GM06990 (cell line): ENCODE measurements at places on chromosomes 2 and 18.

- DNase-seq, result no peak
Observed at GRCh38 chr2:202014318-202014717, 19.3 kb upstream of the FZD7 start.

DNA sequence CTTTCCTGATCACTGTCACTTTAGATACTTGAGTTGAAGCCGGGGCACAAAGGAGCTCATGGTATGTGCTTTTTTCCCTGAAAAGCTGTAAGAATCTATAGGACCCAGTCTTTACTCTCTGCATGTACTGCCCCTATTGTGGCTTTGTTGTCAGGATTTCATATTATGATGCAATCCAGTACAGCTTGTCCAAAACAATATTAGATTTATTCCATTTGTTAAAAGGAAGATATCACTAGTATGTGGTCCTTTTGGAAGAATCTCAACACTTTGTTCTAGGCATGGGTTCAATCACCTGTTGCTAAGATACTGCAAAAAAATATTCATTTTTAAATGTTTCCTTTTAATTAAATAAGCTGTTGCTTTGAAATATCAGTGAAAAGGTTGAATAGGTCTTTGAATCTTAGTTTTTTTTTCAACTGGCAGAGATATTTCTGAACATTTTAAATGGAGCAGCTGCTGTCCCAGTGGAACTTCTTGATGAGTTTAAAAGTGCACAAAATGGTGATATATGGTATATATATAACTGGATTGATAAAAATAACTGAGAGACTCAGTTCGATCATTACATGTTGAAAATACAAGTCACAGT, 256.6 kb upstream of the NT5C1B start:
- no peak for DNase-seq

- DNase-seq, result no peak
Observed at GRCh38 chr2:7279421-7279949, 362.3 kb downstream of the RNF144A start.

DNA sequence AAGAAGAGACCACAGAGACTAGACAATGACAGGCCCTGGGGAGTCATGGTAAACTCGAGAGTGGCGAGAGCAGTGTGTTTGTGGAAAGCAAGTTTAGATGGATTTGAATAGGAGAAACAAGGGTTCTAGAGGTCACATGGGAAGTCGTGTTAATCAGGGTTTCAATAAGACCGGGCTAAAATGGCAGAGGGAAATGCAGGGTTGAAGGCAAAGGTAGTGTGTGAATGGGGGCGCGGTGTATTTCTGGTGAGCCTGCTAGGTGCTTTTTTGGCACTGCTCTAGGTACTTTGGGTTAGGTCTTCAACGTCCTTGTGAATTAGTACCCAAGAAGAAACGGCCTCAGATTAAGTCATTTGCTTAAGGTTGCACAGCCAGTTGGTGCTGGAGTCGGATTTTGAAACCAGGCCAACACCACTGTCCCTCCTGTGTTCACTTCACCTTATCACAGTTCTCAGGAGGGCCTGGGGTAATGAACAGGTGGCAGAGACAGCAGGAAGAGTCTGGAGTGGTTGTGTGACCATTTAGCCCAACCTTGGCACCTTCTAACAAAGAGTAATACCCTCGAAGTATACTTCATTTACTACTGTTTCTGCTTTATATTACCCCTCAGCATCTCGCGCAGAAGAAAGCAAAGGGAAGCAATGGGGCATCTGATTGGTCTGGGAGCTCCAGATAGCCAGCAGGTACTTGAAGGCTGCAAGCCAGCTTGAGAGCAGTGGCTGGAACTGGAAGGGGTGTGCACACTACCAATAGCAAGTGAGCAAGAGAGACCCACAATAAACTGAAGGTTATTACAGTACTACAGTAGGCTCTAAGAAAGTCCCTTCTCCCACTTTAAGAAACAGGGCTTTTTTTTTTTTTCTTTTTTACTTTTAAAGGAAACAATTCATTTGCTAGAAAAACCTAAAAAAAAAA, 33.4 kb upstream of the GAREM2 start:
- no peak for DNase-seq

- peak; percentile 40 for DNase-seq
Observed at GRCh38 chr2:157150747-157151146, 106.8 kb upstream of the GALNT5 start.

DNA sequence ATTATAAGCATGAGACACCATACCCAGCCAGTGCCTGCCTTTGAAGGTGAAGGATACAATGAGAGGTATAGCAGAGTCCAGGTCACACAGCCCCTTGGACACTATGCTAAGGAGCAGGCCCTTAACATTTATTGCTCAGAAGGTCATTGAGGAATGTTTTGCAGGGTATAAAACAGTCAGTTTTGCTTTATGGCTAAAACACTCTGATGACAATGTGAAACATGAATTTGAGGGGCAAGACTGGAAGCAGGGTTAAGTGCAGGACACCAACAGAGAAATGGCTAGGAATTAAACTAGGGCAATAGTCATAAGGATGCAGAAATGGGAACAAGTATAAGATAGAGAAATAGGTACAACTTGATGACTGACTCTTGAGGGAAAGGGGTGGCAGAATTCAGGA, 141.1 kb downstream of the METTL4 start:
- DNase-seq, result no peak

GRCh38 chr2:168145426-168146310, 101.7 kb downstream of the STK39 start:
- DNase-seq, result no peak

DNA sequence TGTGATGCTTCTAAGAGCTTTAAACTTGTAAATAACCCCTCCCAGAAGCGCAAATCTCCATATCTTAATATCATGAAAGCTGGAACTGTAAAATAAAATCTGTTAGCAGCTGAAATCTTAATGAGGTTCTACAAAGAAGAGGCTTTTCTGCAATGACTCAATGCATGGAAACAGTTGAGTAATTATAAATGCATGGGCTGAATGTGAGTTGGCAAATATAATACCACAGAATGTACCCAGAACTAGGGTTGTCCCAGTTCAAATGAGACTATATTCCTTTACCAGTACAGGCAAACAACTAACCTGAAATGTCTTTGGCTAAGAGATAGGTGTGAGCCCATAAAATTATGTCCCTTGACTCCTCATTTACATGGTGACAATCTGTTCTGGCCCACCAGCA, 52.9 kb downstream of the SATB2 start:
- DNase-seq, result no peak

GRCh38 chr2:170161516-170162270, 16.3 kb upstream of the MYO3B start:
- no peak for DNase-seq

DNA sequence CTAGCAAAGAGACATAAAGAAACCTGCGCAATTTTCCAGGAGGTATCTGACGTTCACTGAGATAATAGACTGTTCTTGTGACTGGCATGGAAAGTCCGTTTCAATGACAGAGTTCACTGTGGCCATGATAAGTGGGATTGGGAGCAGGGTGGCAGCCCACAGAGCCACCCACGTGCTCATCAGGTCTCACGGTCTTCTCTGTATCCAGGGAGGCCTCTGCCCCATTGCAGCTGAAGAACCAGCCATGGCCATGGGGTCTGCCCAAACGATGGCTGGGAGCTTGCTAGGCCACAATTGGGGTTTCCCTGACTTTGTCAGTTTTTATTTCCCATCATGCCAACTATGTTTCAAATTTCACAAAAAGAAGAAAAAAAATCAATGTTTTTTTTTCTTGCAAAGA, 57.2 kb downstream of the PDCL3 start:
- no peak for DNase-seq

DNA sequence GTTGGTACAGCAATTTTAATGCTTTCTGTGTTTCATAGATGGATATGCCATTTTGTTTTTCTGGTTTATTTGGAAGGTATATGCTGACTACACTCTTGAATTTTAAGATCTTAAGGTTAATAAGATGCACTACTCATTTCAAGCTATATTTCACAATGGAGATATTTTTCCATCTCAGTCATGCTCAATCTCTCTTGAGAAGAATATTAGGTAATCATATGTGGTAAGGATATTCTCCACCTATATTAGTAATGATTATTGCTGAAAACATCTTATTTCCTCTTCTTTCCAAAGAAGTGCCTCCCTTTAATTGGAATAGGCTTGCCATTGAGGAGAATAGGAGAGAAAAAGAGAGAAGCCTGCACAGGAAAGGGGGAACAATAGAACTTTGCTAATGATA, 40.1 kb downstream of the EPB41L3 start:
- DNase-seq, result no peak
